ENCODE measurements at places on chromosomes 3 and 15.

DNA sequence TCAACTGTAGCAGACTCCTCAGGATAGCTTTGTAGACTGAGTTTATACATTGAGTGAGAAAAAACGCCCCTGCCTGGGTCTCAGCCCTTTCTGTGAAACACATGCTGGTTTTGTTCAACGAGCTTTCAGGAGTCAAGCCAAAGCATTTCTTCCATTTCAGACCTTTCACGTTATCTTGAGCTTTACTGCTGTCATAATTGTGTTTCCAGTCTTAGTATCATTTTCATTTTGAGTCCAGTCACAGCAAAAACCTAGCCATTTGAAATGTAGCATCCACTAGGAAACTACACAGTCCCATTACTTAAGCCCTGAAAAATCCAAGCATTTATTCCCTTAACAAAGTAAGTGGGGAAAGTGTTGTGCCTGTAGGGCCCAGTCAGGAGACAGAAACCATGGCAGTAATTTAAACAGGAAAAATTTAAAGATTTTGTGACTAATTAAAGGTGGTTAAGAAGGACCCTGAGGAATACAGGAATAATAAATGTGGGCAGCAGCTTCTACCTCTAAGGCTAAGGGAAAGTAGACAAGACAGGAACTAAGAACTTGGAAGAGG, 110.1 kb upstream of the ABHD17C start:
- no peak for DNase-seq

DNA sequence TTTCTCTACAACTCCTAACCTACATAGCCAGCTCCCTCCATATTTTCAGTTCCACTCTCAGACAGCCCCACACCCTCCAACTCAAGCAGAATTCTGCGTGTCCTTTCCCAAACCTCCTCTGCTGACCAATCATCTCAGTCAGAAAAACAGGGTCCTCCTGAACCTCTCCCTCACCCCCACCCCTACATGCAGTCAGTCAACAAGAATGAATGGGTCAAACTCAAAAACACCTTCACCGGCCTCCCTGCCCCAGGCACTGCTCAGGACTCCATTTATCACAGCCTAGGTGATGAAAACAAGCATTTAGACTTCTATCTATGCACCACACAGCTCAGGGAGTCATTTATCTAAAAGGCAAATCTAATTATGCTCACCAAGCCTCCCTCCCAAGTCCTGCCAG, 32.4 kb downstream of the MYL3 start:
- no peak for DNase-seq

DNA sequence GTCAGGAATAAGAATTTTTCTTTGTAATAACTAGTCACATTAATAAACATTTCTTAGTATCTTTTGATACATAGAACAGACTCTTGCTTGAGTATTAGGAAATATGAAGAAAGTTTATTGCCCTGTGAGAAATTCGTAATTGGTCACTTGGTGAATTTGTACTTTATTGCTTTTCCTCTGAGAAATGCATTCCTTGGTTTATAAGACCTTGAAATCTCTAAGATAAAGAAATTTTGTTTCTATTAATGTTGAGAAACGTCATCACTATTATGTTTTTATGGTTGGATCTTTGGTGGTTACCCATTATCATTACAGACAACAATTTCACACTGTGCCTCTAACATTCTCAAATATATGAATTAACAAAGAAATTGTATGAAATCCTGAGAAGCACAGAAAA, 652.0 kb upstream of the NECTIN3 start:
- no peak for DNase-seq

GRCh38 chr3:188349933-188350332, 196.0 kb downstream of the LPP start:
- DNase-seq, result no peak

DNA sequence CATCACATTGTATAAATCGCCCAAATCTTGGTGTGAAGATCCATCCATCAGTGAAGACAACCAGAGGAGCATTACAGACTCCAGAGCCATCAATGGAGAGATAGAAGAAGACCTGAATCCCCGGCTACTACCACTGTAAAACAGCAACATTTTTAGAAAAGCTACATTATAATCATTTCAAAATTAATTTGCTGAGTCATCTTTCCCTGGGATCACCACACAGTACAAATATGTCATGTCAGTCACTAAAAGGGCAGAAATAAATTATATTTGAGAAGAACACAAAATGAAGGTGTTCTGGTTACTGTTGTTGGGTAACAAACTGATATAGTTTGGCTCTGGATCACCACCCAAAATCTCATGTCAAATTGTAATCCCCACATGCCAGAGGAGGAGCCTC, 218.5 kb upstream of the STT3B start:
- DNase-seq, result no peak

DNA sequence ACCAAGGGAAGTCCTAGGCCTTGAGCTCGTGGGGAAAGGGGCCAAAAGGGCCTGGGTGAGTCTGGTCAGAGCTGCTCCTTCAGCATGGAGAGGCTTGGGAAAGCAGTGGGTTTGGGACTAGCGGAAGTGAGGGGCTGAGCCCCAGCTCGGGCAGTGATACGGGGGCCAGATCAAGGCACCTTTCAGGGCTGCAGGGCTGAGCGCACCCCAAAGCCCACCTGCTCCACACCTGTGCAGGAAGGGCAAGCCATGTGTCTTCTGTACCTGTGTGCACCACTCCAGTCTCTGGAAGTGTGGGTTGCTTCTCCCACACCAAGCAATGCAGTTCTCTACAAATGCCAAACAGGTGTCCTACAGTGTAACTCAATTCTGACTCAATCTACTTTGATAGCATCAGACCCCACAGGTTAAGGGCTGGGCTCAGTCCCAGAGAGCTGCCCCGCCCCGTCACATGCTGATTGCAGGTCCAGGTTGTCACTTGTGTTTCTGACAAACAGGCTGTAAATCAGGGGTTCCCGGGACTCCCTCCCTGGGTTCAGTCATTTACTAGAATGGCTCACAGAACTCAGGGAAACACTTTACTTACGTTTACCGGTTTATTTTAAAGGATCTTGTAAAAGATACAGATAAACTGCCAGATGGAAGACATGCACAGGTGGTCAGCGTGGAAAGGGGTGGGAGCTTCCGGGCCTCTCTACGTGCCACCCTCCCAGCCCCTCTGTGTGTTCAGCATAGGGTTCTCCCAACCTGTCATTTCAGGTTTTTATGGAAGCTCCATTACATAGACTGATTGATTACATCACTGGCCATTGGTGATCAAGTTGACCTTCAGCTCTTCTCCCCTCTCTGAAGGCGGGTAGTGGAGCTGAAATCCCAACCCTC, 28.8 kb upstream of the KLF13 start:
- no peak for DNase-seq

GRCh38 chr3:152550284-152550683, 281.6 kb downstream of the MBNL1 start:
- DNase-seq, result no peak

DNA sequence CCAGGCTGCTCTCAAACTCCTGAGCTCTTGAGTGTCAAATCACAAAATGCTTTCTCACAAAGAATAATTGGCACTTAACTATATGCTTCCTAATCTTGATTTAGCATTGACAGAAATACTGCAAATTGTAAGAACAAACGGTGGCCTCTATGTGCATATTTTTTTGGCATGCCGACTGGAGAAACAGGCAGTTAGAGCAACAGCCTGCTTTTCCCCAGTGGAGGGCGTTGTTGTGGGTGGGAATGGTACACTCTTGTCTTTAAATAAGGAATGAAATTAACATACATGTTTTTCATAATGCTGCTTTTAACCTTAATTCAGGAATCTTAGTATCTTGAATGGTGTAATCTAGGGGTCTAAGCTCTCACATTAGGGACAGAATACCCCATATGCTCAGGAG, 31.1 kb upstream of the SV2B start:
- no peak for DNase-seq

- DNase-seq, result no peak
Measured at GRCh38 chr3:72099326-72100079, 314.6 kb upstream of the PROK2 start.

GRCh38 chr3:23161308-23161707, 41.8 kb upstream of the UBE2E2 start:
- DNase-seq, result no peak

- DNase-seq, result peak; percentile 22
Measured at GRCh38 chr3:14329116-14329830, 73.1 kb upstream of the SLC6A6 start.

- no peak for DNase-seq
Measured at GRCh38 chr3:48399387-48400172, 27.6 kb downstream of the FBXW12 start.

- no peak for DNase-seq
Measured at GRCh38 chr15:76178296-76179000, 118.7 kb downstream of the TMEM266 start.

DNA sequence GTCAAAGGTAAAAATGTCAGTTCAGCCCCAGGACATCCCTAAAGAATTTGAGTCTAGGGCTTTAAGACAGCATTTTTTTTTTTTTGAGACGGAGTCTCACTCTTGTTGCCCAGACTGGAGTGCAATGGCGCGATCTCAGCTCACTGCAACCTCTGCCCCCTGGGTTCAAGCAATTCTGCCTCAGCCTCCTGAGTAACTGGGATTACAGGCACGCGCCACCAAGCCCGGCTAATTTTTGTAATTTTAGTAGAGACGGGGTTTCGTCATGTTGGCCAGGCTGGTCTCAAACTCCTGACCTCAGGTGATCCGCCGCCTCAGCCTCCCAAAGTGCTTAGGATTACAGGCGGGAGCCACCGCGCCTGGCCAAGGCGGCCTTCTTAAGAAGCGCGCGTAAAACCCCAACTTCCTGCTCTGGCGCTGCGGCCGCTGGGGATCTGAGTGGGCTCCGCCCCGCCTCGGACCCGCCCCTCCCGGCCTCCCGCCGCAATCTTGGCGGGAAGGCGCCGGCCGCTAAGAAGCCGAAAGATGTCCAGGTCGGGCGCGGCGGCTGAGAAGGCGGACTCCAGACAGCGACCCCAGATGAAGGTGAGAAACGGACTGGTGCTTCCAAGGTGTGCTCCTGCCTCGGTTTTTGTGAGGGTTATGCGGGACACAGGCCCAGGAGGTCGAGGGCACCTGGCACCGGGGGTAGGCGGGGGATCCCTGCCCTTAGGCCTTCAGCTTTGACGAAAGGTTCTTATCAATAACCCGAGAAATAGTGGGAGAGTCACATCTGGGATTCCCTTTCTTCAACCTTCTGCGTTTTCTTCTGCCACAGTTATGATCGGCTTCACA, at the start of gene WDR76:
Gene WDR76 (plus strand): TSS at position 495 of the 834 bp plus-strand sequence. CDS start 31 bp downstream, at position 526.
- peak; percentile 56 for DNase-seq

DNA sequence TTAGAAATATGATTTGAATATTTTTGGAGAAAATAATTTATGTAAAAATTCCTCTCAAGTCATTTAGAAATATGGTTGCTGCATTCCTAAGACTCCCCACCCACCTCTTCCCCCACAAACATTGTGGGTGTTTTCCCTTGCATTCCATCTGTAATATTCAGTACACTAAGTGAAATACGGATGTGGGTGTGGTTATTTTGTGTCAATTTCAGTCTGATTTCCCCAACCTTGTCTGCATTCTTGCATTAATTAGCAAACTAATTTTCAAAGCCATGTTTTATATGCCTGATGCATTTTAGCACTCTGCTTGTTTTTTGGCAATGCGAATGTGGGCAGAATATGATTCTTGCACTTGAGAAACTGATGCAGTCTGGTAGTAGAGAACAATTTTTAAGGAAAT, 408.3 kb upstream of the RGMA start:
- DNase-seq, result no peak

DNA sequence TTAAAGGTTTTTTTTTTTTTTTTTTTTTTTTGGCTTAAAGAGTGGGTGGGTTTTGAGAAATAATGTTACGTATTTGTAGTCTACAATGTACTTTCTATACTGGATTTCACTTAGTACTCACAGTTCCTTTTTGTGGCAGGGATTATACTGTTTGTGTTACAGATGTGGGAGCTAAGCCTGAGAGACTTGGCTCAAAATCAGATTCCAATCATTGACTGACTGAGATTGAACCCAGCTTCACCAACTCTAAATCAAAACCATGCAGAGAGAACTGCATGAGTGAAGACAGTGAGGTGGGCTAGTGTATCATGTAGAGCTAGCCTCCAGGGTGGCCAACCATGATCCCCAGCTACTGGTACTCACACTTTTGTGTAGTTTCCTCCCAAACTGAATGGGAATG, 68.0 kb downstream of the TMEM108 start:
- no peak for DNase-seq

DNA sequence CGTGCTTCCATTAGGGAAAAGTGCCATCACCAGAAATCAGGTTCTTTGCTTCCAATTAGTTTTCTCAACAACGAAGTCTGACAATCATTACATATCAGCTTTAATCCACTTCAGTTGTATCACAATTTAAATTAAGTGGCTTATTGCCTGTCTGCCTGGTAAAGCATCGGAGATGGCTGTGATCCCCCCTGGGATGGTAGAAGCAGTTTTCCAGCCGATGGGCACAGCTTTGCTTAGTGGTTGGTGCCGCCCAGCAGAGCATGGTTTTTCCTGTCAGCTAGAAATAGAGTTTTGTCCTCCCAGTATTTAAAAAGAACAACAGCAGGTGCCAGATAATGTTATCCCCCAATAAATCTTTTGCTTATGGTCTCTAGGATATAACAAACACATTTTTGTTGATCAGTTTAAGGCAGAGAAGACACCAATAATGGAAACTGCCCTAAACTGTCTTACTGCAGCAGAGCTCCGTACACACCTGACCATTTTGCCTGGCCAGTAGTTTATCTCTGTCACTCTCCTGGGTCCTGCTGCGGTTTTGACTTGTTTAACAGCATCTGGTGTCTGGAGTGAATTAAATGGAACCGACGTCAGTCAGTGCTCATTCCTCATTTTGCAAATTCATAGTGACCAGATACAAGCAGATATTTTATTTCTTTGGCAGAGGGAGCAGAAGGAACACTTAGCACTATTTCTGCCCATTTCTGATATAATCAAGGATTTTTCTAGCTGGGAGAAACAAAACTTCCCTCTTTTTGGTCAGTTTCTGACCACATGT, 79.1 kb downstream of the SLC49A4 start:
- DNase-seq, result no peak

DNA sequence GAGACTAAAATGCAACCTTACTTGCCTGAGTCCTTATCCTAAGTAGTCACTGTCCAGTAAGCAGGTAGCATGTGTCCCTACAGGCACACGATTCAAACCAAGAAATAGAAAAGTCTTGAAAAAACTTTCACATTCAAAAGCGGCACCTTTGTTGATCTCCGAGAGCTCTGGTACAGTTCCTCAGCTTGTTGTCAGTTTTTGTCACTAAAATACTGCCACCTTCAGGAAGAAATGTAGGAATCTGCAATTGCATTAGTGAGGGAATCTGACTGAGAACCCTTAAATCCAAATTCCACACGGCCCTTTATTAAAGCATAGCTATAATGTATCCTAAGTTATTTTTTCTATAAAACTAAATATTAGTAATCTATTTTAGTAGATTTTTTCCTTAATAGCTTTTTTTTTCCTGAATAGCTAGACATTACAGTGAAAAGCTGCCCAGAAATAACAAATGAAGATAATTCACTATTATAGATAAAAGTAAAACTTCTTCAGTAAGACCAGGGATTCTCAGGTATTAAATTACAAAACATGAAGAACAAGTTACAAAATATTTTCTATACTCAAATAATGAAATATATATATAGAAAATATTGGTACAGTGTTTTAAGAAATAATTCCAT, 44.0 kb downstream of the CCDC54 start:
- DNase-seq, result no peak

DNA sequence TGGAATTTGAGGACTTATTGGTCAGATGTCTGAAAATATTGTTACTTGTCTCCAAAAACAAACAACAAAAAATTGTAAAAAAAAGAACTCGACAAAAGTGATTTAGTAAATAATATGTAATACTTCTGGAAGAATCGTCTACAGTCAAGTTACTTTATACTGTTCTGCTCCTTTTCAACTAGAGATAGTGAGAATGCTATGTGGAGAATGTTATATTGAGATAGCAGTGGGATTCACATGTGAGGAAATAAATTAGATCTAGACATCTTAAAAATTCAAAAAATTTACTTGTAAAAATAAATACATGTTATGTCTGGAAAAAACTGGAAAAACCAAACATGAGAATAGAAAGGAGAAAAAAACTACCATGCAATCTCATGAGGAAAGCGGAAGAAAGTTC, 64.9 kb downstream of the SGO1 start:
- DNase-seq, result no peak

Data from T1000 (cell line).